ENCODE measurements at places on chromosomes 6 and 20.
A peak's percentile ranks its signal among the peaks of the same experiment; 100 is the strongest.

- peak; percentile 78 for DNase-seq
Measured at GRCh38 chr6:5950361-5950785, 56.4 kb downstream of the NRN1 start.

DNA sequence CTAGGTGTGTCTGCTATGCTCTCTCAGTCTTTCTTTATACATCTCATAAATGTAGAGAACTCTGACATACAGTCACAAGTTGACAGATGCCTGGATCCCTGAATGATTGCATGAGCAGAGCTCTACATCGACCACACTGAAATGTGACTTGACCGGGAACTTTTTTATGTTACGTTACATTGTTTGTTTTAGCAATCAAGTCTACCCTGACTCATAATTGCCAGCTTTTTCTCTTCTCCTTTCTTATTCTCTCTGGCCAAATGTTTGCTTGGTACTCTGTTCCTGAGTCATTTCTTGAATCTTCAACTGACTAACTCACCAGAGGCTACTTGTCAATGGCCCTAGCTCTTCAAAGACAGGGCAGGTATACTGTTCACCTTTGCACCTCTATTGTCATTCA is 213.6 kb upstream of the DTNBP1 start:
- DNase-seq: no peak

DNA sequence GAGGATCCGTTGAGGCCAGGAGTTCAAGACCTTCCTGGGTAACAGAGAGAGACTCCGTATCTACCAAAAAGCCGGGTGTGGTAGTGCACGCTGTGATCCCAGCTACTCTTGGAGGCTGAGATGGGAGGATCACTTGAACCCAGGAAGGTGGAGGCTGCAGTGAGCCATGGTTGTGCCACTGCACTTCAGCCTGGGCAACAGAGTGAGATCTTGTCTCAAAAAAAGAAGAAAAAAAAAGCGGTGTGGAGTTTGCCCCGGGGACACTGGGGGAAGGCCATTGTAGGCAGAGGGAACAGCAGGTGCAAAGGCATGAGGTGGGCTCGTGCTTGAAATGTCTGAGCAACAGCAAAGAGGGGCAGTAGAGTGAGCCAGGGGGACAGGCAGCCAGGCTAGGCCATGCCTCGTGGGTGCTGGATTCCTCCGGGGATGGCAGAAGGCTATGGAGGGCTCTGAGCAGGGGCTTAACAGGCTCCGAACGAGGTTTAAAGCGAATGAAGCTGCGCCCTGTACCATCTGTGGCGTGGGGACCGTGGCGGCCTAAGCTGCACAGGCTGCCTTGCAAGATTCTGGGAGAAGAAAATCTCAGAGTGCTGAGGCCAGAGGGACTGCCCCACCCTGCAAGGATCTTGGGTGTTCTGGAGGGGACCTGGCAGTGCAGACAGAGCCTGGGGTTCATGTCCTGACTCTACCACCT is 36.9 kb upstream of the NOL4L start:
- no peak for DNase-seq

DNA sequence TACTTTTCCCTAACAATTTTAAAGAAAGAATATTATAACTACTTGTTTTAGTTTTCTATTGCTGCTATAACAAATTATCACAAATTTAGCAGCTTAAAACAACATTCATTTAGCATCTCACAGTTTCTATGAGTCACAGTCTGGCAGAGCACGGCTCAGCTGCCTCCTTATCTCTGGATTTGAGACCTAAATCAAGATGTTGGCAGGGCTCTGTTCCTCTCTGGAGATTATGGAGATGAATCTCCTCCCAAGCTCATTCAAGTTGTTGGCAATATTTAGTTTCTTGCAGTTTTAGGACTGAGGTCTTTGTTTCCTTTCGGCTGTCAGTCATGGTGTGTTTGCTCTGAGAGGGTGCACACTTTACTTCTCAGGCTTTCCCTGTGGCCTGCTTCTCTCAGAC is 1065.8 kb upstream of the EYS start:
- DNase-seq: no peak

DNA sequence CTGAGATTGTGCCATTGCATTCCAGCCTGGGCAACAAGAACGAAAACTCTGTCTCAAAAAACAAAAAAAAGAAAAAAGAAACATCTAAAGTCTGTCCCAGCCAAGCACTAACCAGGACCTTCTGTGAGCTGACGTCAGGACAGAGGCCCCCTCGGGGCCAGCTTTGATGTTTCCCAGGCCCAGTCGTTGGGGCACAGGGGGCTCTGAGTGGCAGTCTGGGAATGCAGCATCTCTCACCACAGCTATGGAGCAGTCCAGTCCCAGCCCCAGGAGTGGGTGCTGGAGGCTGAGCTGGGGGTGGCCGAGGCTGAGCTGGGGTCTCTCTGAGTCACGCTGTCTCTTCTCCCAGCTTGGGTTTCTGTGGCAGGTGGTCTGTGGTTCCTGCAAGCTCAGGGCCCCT is 46.0 kb upstream of the SRF start:
- no peak for DNase-seq

GRCh38 chr6:17413313-17413750 is 19.9 kb downstream of the CAP2 start:
- DNase-seq: no peak

GRCh38 chr6:44128020-44128917 is 915 bp downstream of the TMEM63B start:
- DNase-seq: peak; percentile 27

DNA sequence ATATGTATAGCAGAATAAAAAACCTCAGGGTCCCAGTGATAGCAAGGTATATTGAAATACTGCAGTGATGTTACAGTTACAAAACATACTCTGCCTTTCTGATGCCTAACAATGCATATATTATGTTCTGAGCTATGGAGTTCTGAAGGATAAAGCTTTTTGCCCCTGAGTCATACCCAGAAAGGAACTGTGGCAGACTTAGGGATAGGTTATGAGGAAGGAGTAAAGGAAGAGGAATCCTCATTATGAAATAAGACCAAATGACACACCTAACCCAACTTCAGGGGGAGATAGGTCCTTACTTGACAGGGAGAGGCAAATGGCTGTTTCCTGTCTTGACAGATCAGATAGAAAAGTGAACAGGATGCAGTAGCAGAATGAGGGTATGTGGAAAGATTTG is 940.6 kb upstream of the FLRT3 start:
- DNase-seq: peak; percentile 10

DNA sequence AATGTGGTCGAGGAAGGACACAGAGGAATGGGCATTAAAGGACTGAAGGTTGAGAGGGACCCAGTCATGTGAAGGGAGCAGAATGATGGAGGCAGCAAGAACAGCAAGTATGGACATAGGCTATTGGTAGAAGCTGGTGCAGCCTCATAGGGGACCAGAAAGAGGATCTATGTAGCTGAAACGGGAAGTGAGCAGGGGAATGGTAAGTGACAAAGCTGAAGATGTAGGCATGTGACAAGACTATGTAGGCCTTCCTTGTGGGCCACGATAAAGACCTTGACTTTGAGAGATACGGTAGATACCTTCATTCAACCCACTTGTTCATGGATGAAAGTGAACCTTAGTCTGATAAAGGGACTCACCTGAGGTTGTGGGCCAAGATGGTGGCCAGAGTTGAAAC is 3.5 kb downstream of the CTNNBL1 start:
- no peak for DNase-seq

- DNase-seq: no peak
Measured at GRCh38 chr6:119255492-119255891, 94.1 kb downstream of the MAN1A1 start.
